ENCODE measurements at places on chromosomes 11 and 22.

DNA sequence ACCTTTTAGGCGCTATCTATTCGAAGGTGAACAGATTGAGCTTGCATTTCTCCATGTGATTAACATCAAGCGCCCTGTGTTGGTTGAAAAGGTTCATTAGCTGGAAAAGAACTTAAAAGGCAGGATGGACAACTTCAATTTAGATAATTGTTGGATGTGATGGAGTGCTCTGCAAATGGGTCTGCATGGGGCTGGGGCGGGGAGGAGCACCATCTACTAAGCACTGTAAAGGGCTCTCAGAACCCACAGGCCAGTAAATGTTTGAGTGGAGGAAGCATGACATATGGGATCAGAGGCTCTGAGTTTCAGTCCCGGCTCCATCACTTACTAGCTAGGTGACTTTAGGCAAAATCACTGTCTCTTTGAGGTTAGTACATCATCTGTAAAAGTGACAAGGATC is 28.2 kb downstream of the ARL14EP start:
- no peak for DNase-seq

DNA sequence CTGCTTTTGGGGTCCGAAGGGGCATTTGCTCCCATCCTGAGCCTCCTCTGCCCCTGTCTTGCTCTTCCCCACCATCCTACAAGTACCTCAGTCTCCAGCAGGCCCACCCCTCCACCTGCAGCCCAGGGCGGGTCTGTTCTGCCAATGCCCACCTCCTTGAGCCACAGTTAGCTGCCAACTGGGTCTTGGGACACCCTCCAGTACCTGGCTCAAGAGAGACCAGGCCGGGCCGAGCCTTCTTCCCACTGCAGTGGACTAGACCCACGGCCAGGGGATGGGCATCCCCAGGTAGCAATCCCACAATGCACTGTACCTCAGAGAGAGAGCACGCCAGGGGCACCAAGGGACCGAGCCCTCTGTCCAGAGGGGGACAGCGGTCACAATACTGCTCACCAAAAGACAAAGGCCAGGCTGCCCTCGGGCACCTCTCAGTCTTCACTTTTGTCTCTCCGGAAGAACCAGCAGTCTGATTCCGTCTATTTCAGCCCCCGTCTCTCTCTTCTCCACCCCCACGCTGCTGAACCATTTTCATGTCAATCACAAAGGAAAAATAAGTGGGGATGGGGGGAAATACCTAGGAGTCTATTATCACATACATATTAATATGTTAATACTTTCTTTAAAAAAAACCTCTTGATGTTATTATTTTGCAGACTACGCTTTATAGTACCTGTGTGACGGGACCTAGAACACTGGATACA is 51.7 kb downstream of the SYT13 start:
- no peak for DNase-seq

- DNase-seq = no peak
Observed at GRCh38 chr22:30397656-30398635, 1.1 kb downstream of the SEC14L2 start.

DNA sequence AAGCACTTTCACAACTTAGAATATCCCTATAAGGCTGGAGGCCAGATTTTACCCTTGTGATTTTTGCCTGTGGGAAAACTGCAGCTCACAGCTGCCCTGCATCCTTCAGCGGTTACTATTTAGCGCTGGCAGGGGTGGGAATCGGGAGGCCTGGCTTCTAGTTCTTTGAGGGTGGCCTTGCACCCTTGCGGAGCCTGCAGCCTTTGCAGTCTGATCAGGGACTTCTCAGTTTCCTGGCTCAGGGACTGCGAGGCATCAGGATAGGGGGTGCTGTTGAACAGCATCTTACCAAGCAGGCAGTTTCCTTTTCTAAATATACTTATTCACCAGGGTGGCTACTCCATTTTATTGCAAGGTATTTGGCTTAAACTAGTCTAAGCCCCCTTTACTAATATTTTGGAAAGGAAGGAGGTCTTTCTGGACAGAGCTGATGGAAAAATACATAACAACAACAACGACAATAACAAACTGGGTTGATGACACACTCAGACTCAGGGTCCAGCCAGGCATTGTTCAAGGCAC is 2.9 kb upstream of the APOA1 start:
- peak; percentile 72 for DNase-seq

GRCh38 chr11:19164230-19164855 is 37.4 kb downstream of the CSRP3 start:
- DNase-seq = no peak
